ENCODE measurements at places on chromosomes 6 and 20.

- no peak for DNase-seq
Measured at GRCh38 chr6:152160346-152160745, 352.9 kb downstream of the ESR1 start.

DNA sequence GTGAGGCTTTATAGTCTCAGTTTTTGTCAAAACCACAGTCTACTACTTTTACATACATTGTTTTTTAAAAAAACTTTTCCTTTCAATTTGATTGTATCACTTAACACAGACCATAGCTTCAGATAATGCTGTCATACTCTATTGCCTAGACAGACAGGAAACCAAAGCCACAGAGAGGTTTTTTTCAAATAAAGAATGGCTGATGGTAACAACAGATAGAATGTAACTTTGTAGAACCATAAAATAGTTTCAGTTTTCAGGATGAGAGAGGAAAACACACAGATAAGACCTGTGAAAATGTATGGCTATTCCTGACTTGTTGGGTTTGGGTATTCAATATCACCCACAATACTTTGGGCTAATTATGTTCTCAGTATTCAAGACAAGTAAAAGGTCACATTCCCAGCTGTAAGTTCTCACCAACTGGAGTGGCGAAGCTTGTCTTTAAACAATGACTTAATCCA lies 94.0 kb downstream of the ADGRG6 start:
- DNase-seq, result no peak

DNA sequence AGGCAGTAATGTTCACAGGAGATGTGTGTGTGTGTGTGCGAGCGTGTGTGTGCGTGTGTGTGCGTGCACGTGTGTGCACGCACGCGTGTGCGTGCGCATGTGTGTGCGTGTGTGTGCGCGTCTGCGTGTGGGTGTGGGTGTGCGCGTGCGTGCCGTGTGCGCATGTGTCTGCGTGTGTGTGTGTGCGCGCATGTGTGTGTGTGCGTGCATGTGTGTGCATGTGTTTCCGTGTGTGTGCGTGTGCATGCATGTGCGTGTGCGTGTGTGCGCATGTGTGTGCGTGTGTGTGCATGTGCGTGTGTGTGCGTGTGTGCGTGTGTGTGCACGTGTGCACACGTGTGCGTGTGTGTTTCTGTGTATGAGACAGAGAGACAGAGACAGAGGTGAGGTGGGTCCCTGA lies 136.0 kb upstream of the CST7 start:
- DNase-seq, result no peak

DNA sequence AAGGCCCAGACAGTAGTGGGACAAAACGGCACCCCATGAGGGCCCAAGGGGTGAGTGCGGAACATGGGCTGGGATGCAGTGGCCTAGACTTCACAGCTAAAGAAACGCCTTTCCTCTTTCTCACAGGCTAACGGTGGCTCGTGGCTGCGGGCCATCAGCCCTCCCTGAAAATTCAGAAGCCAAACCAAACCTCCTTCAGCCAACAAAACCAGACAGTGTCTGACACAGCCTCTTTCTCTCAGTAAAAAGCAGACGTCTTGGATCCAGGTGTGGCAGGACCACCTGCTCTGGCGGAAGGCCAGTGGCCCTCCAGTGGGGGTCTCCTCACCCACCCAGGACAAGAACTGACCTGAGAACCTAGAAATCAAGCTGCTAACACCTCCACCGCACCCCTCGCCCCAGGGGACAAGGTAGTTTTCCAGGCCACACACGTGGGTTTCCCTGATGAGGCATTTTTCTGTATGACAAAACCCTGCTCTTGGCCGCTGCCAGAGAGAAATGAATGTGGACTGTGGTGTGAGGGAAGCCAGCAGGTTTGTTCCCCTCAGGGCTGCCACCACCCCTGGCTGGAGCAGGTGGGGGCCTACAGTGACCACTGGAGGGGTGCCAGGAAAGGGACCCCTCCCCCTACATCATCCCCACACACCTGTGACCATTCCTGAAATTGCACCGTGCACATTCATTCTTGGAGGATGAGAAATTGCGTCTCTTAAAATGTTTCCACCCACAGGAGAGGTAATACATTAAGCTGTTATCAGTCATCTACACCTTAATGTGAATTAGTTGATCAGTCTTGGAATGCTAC lies 76.8 kb upstream of the PIM1 start:
- no peak for DNase-seq

DNA sequence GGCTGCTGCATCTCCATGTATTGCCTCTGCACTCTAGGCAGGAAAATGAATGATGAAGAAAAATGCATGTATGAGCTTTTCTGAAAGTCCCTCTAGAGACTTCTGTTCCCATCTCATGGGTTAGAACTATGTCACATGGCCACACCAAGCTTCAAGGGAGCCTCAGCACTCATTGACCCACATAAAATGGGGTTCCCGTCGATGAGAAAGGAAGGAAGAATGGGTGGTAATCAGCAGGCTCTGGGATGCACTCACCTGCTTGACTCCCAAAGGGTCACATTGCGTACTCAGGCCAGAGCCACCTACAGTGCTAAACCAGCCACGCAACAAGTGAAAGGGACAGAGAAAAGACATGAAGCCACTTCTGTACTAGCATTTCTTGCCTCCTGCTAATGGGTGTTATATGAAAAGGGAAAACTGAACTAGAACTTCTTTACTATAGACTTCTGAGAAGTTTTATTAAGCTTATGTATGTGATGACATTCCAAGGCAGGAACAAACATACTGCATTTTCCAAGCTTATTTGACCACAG lies 95.8 kb upstream of the GCM1 start:
- no peak for DNase-seq

DNA sequence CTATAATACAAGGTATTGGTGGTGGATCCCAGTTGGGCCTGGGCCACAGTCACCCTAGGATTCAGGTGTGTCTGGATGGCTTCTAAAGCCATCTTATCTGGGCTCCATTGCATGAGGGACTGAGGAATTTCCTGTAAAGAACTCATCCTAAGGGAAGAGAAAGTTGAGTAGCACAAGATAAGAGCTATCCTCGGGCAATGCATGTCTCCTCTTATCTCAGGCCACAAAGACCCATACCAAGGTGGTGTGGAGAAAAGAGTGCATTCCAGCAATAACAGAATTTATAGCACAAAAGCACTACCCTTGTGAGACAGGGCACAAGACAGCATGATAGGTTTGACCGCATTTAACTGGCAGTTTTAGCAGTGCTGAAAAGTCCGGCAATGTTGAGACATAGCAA lies 14.3 kb upstream of the MTRF1L start:
- no peak for DNase-seq

GRCh38 chr6:106972500-106972899 lies 2.0 kb downstream of the CD24 start:
- DNase-seq, result peak; percentile 36

GRCh38 chr20:33673410-33674293 lies 576 bp downstream of the NECAB3 start:
- no peak for DNase-seq

DNA sequence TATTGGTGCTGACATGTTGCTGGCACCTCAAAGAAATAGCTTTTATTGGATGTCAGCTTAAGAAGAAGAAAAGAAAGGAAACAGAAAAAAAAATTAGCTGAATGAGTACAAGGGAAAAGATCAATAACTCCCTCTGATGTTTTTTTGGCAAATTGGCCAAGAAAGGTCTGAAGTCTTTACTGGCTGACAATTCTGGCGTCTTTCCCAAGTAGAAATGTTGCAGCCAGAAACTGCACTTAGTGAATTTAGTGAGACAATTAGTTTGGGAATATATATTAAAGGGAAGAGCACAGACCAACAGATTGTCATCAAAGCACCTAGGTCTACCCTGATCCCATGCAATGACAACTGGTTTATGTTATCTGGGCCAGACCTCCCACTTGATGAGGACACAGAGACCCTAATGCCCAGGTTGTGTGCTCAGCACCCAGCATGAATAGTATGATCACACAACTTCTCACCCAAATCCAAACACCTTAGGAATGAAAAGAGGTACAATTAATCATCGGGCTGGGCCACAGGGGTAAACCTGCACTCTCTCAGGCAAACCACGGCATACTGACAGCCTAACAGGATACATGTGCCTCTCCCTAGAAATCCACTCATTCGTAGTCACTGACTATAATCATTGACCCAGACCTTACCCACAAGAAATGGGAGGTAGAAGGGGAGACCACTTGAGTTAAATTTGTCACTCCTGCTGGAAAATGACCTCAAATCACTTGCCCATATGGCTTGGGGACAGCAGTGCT lies 612.3 kb upstream of the ARID1B start:
- no peak for DNase-seq

DNA sequence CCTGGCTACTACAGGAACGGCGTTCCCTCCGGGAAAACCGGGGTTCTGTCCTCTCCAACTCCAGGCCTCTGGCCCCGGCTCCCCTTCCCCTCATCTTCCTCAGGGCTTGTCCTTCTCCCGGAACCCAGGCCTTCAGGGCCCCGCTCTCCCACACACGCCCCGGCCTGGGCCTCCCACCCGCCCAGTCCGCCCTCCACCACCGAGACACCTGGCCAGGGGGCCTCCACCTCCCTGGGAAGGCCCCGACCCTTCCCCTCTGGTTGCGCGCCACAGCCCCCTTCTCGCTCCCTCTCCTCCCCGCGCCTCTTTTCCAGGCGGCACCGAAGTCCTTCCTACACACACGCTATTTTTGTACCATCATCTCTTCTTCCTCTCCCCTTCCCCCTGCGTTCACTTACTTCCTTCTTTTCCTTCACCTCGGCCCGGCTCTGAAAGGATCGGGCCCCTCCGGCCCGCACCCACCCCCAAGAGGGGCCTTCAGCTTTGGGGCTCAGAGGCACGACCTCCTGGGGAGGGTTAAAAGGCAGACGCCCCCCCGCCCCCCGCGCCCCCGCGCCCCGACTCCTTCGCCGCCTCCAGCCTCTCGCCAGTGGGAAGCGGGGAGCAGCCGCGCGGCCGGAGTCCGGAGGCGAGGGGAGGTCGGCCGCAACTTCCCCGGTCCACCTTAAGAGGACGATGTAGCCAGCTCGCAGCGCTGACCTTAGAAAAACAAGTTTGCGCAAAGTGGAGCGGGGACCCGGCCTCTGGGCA lies 1.3 kb upstream of the SIRPA start:
- DNase-seq, result no peak

GRCh38 chr6:21123507-21124436 lies 469.8 kb upstream of the SOX4 start:
- no peak for DNase-seq

- no peak for DNase-seq
Measured at GRCh38 chr6:12602951-12603672, 113.5 kb upstream of the PHACTR1 start.

GRCh38 chr6:168286116-168286515 lies 33.5 kb downstream of the DACT2 start:
- no peak for DNase-seq

DNA sequence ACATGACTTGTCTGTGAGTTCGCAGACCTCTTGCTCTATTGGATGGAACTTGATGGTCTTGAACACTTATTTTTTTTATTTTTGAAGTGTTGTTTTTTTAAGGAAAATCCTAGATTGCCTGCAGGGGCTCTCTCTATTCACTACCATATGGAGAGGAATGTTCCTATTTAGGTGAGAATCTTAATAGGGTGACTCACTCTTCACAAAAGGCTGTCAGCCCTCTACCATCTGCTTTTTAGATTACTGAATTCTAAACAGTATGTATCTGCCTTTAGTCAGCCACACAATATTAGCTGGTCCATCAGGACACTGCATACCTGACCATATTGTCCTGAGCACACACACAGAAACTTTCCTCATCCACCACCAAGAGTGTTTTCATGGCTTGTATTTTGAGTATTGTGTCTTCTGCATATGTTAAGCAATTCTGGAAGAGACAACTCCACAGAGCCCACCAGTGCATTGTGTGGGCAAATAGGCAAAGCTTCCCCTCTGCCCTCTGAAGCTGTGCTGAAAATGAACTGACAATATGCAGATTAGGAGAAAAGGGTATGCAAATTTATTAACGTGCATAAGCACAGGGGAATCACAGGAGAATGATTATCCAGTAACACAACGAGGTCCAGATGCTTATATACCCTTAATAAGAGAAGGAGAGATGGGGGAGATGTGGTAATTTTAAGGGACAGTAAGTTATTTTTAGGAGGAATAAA lies 6.6 kb upstream of the BTBD9 start:
- DNase-seq, result no peak

GRCh38 chr6:12733876-12734275 lies 17.3 kb downstream of the PHACTR1 start:
- DNase-seq, result no peak

DNA sequence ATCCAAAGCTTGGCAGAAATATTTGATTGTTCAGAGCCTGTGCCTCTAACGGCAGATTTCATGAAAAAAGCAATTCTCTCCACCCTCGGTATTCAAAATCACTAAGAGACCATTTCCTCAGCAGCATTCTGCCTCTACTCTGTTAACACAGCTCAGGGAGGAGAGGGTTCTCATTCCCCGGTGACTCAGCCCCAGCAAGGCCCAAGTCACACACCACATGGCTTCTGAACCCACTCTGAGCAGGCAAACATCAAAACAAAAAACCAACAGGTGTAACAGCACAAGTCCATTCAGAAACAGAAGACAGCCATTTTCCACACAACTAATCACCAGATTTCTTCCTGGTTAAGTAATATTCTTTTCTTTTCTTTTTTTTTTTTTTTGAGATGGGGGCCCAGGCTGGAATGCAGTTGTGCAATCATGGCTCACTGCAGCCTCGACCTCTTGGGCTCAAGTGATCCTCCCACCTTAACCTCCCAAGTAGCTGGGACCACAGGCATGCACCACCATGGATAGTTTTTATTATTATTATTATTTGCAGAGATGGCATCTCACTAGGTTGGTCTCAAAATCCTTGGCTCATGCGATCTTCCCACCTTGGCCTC lies 55.4 kb downstream of the GFOD1 start:
- DNase-seq, result no peak

- DNase-seq, result no peak
Measured at GRCh38 chr20:13430346-13431002, 208.3 kb downstream of the TASP1 start.

DNA sequence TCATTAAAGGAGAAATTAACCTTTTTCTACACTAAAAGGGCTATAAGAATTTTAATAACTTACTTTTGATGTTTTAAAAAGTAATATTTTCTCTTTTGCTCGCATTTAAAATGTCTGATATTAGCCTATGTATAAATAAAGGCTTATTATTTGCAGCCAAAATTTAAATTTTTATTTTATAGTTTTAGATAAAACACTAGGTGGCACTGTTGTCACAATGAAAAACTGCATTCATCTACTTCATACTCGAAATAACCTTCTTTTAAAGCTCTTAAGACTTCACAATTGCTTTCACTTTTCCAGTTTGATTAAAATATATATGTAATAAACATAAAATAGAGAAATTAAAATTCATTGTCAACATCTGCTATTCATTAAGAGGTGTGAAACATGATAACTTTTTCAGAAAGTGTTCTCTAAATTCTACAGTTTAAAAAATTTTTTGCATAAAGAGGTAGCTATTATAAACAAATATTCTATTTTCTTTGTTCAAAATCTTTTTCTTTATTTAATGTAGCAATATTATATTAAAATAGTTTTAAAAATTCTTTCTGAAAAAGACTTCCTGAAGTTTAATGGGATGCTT lies 78.8 kb upstream of the DEFB112 start:
- no peak for DNase-seq

- DNase-seq, result no peak
Measured at GRCh38 chr6:137224799-137225198, 5.6 kb upstream of the IFNGR1 start.

GRCh38 chr6:151539506-151540268 lies 45.9 kb downstream of the CCDC170 start:
- DNase-seq, result no peak

Data from NCI-H187 treated with DMSO at 0.1 percent for 48 hours (cell line).